ENCODE measurements at places on chromosomes 16 and 17.

DNA sequence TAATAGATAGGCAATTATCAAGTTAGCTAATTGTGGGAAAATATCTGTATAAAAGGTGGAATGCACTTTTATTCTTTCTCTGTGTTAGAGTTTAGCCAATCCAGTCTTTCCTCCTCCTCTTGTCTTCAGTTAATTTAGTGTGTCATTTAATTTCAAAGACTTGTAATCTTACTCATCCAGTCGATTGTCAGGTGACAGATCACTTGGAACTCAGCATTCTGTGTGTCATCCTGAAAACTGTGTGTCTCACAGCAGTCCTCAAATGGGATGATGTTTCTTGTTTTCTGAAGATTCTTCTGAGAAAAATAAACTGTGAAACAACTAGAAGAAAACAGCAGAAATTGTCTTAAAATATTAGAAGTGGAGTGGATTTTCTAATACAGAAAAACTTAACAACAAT lies 290 bp upstream of the KRTAP4-1 start:
- no peak for DNase-seq

DNA sequence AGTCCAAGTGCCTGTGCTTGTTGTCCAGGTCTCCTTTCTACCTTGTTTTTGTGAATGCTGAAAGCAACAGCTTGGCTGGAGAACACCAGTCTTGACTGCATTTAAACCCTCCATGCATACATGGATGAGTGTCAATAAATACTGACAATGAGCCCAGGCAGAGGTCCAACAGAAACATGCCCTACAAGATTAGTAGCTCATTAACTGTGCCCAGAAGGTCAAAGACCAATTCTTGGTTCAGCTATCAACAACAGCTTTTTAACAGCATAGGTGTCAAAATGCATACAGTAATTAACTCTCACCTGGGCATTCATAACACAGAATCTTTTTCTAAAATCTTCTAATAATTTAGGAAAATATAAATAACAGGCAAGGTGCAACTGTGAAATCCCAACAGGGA lies 63.2 kb downstream of the N4BP1 start:
- DNase-seq, result no peak

DNA sequence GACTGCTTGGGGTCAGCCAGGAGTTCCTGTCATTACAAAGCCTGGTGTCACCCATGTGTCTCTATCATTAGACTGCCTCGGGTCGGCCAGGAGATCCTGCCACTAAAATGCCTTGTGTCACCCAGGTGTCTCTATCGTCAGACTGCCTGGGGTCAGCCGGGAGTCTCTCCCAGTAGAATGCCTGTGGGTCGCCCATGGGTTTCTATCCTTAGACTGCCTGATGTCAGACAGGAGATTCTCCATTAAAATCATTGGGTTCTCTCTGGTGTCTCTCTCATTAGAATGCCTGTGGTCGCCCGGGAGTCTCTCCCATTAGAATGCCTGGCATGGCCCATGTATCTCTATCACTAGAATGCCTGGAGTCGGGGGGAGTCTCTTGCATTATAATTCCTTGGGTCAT lies 2231.0 kb downstream of the TP53TG3F start:
- DNase-seq, result no peak

- no peak for DNase-seq
Measured at GRCh38 chr16:14360326-14361037, 269.6 kb downstream of the PARN start.

DNA sequence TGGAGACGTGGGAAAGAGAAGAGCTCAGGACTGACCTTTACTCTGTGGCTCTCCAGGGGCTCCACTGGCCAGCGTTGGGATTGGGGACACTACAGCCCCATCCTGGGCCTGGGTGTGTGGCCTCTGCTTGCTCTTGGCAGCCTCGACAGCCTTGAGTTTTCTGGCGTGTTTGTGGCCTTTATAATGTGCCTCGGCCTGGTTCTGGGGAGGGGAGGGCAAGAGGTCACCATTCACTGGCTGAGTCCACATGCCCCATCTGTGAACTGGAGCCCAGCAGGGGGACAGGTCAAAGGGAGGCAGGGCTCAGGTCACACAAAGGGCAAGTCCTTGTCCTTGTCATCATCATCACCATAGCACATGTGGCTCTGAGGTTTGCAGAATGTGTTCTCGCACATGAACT lies 11.7 kb downstream of the NKIRAS2 start:
- DNase-seq, result no peak

DNA sequence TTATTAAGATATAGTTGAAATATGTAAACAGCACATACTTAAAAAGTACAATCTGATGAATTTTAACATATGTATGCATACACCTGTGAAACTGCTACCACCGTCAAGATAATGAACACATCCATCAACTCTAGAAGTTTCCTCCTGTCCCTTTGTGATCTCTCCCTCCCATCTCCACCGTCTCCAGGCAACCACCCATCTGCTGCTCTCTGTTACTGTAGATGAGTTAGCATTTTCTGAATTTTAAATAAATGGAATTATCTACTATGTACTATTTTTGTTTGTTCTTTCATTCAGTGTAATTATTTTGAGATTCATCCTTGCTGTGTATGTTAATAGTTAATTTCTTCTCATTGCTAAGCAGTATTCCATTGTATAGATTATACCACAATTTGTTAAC lies 40.2 kb upstream of the SMPD3 start:
- no peak for DNase-seq
